ENCODE measurements at places on chromosomes 7 and 10.

- no peak for DNase-seq
These were observed 622.4 kb downstream of the NRG3 start for GRCh38 chr10:82497439-82497838.

DNA sequence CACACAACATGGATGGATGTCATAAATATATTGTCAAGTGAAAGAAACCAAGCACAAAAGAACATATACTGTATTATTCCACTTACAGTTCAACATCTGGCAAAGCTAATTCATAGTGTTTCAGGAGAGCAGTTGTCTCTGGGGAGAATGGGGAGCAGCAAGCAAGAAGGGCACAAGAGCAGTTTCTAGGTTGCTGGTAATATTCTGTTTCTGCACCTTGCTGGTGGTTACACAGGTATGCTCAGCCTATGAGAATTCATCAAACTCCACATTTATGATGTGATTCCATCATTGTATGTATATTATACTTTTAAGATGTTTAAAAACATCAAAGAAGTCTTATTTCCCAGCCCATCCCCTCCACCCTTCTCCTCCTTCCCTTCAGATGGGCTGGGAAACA lies 18.1 kb upstream of the PALS2 start:
- no peak for DNase-seq

DNA sequence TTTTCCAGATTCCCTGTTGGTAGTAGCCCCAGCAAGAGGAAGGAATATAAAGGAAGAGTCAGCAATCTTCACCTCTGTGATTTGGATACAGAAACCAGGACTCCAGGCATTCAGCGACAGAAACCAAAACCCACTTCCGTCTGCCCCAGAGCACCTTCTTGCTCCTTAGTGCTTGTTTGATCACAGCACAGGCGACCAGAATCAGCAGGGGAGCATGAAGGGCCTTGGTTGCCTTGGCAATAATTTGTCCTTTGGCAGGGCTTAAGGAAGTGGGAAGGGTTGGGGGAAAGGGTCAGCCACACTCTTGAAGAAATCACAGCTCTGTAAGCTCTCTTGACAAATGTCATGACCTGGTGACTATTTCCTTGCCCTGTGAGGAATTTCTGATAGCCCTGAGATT lies 379.6 kb downstream of the OTUD1 start:
- DNase-seq, result no peak

GRCh38 chr10:3774814-3775695 lies 10.0 kb downstream of the KLF6 start:
- DNase-seq, result peak; percentile 64

DNA sequence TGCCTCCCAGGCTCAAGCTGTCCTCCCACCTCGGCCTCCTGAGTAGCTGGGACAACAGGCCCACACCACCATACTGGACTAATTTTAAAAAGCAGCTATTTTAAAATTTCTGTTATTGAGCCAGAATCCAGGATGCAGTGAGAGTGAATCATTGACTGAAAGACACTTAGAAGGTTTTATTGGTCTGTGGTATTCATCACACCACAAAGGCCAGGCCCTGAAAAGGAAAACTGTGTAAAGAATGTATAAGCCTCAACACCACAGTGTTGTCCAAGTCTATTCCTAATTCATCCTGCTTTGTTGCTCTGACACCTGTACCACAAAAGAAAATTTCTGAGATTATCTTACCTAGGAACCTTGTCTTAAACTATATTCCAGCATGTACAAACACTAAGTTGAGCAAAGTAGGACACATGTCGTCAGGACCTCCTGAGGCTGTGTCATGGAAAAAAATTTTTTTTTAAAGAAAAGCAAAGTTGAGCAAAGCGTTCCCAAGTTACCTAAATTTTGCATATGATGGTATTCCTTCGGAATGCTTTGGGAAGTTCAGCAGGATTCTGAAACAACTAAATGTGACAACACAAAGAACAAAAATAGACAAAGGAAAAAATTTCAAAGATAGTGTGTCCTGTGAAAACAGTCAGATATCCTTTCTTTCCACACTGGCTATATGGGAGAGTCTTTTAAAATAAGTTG lies 129.6 kb upstream of the MKLN1 start:
- DNase-seq, result peak; percentile 64

- no peak for DNase-seq
These were observed 62.6 kb downstream of the RNF32 start for GRCh38 chr7:156703209-156703608.

GRCh38 chr7:157568770-157569584 lies 232.2 kb downstream of the DNAJB6 start:
- DNase-seq, result peak; percentile 50

DNA sequence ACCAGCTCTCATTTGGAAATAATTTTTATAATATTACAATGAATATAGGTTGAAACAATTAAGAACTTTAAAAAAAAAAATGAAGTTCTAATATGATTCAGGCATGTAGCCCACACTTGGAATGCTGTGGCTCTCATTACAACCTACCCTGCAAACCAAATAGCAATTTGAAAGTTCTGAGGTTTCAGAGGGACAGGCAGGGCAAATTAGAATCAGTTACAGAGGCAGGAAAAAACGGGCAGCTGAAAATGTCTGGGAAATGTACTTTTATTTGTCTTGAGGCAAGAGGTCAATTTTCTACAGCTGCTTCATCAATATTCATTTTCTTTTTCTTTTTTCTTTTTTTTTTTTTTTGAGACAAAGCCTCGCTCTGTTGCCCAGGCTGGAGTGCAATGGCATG lies 95.3 kb downstream of the PIP4K2A start:
- peak; percentile 28 for DNase-seq

GRCh38 chr10:132058111-132058745 lies 7.5 kb upstream of the JAKMIP3 start:
- DNase-seq, result no peak

GRCh38 chr7:33130184-33130583 lies 820 bp downstream of the BBS9 start:
- peak; percentile 16 for DNase-seq

GRCh38 chr10:6667679-6668270 lies 87.7 kb upstream of the PRKCQ start:
- peak; percentile 22 for DNase-seq

GRCh38 chr7:26306790-26307189 lies 15.1 kb downstream of the SNX10 start:
- DNase-seq, result no peak

DNA sequence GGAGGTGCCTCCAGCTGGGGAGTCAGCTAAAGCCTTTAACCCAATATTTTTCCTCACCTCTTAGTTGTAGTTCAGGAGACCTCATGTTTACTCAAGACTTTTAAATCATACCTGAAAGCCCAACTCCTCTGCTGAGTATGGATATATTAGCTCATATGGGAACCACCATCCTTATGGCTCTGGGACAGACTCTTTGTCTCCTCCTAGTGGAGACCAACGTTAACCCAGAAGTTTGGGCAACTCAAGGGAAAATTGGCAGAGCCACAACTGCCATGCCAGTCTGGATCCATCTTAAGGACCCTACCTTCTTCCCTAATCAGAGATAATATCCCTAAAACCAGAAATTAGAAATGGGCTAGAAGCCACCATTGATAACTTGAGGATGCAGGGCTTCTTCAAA lies 80.8 kb downstream of the TMEM106B start:
- DNase-seq, result no peak
